Activated naive CD4-positive, alpha-beta T cell treated with anti-CD3 and anti-CD28 coated beads, Interleukin-2, amount 50 U/mL, for 16 hours (primary cell): ENCODE measurements at places on chromosomes 2 and 18.

- no peak for DNase-seq
Observed at GRCh38 chr18:78587096-78587495, 392.5 kb upstream of the SALL3 start.

GRCh38 chr2:43149482-43150107 is 76.8 kb downstream of the ZFP36L2 start:
- DNase-seq: peak; percentile 59

GRCh38 chr2:99598441-99598840 is 108.6 kb upstream of the REV1 start:
- DNase-seq: no peak

DNA sequence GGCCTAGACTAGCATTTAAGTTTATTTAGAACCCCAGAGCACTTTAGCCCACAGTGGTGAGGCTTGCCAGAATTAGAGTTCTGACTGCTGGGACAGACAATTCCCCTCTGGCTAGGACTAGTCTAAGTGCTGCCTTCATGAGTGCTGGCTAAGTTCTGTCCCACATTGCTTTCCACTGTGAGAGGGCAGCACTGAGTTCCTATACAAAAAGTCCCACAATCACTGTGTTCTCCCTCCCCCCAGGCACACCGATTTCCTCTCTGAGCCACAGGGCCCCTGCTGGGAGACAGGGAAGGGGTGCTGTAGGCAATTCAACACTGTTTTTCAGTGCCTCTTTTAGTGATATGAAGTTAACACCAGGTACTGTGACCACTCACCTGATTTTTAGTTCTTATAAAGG is 310.9 kb downstream of the DLGAP1 start:
- DNase-seq: no peak

DNA sequence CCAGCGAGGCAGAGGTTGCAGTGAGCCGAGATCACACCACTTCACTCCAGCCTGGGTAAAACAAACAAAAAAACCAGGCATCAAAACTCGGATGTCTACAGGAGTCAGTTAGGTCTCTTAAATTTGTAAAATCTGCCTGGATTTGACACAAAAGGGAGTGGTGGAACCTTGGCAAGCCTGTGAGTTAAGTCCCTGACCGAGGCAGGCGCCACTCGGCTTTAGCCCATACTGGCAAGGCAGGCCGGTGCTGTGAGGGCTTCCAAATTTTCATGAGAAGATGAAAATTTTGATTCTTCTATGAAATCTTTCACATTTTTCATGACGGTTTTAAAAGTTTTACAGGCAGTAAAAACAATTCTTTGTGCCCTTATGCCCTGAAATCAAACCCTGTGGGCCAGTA is 165.8 kb downstream of the FMNL2 start:
- DNase-seq: no peak

DNA sequence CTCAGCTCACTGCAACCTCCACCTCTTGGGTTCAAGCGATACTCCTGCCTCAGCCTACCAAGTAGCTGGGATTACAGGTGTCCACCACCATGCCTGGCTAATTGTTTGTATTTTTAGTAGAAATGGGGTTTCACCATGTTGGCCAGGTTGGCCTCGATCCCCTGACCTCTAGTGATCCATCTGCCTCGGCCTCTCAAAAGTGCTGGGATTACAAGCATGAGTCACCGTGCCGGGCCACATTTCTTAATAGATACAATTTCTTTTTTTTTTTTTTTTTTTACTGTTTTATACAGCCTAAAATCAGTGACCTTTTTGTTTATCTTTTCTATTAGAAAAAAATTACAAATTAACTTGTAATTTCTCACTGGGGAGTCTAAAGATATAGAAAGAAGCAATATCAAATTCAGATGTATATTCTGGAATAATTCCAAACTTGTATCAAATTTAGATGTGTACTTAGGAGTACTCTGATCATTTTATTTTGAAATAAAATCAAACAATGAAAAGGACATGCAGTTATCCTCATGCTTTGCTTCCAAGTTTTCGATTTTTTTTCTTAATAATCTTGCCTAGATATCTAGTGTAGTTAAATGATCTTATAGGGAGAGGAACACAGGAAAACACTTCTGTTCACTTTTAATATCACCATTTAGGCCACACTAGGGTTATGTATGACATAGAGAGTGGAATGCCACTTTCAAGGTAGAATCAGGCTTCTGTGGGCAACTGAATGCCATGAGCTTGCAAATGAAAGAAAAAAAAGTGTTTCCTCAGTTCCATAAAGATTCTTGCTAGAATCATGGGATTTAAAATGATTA is 1089.3 kb downstream of the SUCLG1 start:
- DNase-seq: no peak

DNA sequence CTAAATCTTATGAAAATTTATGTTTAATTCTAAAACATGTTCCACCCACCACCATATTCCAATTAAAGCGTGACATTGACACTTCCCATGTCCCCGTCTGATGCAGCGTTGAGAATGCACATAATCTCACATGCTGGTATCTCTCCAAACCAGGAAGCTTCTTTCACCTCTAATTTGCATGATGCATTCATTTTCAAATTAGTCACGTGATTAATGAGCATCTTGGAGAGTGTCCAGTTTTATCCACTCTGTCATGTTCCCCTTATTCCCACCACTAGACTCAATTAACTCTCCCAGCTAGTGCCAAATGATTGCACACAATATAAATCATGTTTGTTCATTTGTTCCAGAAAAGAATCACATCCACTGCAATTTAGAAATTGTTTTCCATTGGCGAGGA is 105.8 kb downstream of the RIT2 start:
- no peak for DNase-seq

GRCh38 chr2:23073671-23074070 is 311.3 kb upstream of the KLHL29 start:
- DNase-seq: no peak

- DNase-seq: no peak
Observed at GRCh38 chr18:5510135-5510846, 33.5 kb downstream of the EPB41L3 start.

- DNase-seq: no peak
Observed at GRCh38 chr18:35072616-35073015, 31.4 kb downstream of the MAPRE2 start.

GRCh38 chr2:152098496-152099366 is at the start of gene CACNB4:
Gene CACNB4 (minus strand): TSS chr2:152099044.
- no peak for DNase-seq

GRCh38 chr2:68420254-68420910 is 46.7 kb downstream of the FBXO48 start:
- no peak for DNase-seq

GRCh38 chr2:184394642-184395041 is 203.7 kb upstream of the ZNF804A start:
- no peak for DNase-seq

DNA sequence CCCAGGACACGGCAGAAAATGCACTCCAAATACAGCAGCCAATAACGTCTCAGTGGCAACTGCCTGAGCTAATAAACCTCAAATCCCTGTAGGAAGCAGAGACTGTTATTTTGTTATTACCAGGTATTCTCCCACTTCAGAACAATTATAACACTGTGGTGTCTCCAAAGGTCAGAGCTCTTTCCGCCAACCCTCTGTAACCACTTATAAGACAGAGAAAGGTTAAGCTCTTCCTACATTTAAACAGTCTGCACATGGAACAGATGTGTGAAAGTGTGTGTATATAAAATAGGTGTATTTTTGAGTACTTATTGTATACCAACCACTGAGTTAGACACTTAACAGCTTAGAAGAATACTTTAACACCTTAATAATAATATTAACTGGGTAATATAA is 64.1 kb downstream of the FBXO15 start:
- DNase-seq: no peak

DNA sequence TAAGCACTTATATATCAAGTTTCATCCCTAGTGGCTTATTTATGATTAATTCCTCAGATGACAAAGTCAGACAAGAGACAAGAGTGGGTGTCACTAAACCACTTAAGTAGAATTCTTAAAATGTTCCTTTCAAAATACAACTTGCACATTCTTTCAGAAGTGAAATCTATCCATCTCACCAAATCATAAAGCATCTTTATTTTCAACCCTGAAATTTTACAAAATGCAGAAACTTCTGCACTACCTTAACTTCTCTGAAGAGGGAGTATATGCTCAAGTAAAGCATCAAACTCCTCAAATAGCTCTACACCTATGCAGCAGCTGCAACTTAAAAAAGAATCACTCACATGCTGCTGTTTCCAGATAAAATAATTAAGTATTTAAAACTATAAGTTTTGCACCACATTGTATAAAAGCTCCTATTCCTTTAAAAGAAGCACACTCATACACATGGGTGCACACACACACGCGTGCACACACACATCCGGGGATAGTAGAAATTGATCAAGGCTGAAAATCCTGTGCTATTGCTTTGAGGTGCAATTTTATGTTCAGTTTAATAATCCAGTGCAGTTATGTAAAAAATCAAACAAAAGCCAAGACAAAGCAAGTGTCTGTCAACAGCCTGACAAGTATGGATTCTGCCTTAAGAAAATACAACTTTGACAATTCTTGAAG is 244.5 kb downstream of the TCF4 start:
- no peak for DNase-seq

DNA sequence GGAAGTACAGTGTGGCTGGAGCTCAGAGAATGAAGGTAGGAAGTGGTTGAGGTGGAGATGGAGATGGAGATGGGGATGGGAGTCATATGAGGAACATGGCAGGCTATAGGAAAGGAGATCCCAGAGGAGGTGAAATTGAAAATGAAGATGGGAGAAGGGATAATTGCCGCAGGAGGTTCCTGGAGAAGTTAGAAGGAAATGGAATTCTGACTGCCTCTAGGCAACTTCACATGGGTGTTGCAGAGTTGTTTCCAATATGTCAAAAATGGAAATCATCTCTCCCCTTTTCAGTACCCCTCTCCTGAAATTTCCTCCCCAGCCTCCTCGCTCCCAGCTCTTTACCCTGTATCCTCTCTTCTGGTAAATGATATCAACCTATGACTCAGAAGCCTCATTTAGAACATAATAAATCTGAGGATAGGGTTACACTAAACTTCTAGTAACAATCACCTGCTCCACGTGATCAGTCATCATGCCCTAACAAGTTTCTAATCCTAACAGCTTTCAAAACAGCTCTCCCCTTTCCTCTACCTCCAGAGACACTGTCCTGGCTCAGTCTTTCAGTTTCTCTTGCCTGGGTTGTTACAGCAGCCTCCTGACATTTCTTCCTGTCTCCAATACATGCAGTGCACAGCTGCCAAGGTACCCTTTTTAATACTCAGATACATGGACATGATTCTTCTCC is 201.9 kb upstream of the RBMS1 start:
- DNase-seq: no peak

DNA sequence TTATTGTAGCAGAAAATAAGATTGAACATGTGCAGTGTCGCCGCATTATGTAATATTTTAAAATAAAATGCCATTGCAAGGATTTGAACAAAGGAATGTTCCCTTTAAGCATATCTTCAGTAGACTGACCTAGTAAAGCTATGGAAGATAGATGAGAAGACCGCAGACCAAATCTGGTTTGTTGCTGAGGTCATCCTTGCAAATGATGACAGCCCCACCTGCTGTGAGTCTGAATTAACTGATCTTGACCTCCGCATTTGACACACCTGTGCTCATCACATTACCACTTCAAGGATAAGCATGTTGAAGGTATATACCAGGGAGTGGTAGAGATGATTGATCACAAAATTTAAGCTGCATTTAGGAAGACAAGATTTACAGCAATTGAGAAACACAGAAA is 96.2 kb downstream of the NYAP2 start:
- no peak for DNase-seq

DNA sequence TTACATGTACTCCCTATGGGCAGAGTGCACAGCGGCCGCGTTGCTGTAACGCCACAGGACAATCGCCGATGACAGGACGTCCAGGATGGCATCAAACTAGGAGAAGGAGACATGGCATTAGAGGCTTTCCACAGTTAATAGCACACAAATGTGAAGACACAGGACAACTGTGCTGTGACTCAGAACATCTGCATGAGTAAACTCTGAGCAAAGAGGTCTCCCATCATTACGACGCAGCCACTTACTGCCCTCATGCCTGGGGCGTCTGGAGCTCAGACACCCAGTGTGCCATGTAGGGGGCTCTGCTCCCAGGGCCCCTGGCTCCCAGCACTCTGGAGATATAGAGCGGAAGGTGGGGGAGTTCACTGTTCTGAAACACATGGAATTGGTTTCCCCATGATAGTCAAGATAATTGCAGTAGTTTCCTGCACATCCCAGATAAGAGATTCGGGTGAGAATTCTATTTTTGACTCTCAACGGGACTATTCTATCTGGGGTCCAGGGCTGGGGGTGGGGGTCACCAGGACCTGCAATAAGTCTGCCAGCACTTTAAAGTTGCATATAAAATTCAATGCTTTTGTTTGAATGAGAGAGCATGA is 168.1 kb downstream of the TMEM163 start:
- DNase-seq: no peak

DNA sequence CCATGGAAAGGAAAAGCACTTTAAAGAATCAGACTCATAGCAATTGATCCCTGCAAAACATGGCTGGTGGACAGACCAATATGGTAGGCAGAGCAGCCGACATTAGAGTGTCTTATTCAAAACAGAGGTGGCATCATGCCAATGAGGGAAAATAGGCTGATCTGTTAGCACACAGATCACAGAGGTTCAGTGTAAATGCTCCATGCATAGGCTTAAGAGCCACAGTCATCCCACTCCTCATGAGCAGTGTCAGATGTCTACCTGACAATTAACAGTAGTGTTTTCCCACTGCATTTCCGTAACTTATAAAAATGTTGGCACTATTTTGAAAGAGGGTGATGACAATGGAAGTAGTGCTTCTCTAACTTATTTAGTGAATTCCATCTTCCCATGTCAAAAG is 86.7 kb downstream of the SPATS2L start:
- no peak for DNase-seq

- DNase-seq: no peak
Observed at GRCh38 chr2:121211689-121212151, 73.3 kb downstream of the TFCP2L1 start.

- no peak for DNase-seq
Observed at GRCh38 chr18:60599267-60599666, 226.7 kb upstream of the MC4R start.

DNA sequence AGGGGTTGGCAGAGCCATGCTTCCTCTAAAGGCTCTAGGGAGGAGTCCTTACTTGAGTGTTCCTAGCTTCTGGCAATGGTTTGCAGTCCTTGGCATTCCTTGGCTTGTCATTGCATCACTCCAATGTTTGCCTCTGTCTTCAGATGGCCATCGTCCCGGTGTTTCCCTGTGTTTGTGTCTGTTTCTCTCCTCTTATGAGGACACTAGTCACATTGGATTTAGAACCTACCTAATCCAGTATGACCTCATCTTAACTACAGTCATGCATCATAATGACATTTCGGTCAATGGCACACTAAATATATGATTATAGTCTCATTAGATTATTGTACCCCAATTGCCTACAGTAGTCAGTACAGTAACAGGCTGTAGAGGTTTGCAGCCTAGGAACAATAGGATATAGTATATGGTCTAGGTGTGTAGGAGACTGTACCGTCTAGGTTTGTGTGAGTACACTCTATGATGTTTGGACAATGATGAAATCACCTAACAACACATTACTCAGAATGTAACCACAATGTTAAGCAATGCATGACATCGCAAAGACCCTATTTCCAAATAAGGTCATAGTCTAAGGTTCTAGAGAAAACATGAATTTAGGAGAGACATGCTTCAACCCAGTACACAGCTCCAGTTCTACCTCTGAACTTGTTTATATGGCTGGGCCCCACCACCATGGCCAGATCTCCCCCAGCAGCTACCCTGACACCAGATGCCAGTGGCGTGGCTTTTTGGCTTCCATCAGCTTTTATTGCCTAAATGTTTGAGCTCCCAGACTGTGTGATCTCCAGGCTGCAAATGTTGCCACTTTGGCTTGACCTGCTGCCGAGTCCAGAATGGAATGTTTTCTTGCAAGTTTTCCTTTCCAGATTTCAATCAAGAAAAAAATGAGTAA is 22.1 kb downstream of the SRD5A2 start:
- DNase-seq: no peak
